Fibroblast of the conjunctiva (primary cell): ENCODE measurements at places on chromosomes 1 and 21.

GRCh38 chr21:27647921-27648320 is 681.0 kb upstream of the ADAMTS5 start:
- DNase-seq, result no peak

- DNase-seq, result no peak
Observed at GRCh38 chr1:170318736-170319135, 173.0 kb downstream of the NTMT2 start.

GRCh38 chr1:93221913-93222312 is 41.4 kb downstream of the CCDC18 start:
- no peak for DNase-seq

GRCh38 chr1:44613941-44614340 is 60.3 kb downstream of the TMEM53 start:
- no peak for DNase-seq

- no peak for DNase-seq
Observed at GRCh38 chr1:242240077-242240476, 241.2 kb upstream of the MAP1LC3C start.

- no peak for DNase-seq
Observed at GRCh38 chr21:45447821-45448220, 42.9 kb downstream of the COL18A1 start.

- no peak for DNase-seq
Observed at GRCh38 chr1:175322109-175322508, 129.5 kb upstream of the KIAA0040 start.

- DNase-seq, result no peak
Observed at GRCh38 chr1:57017200-57017599, 51.4 kb upstream of the C8B start.

GRCh38 chr1:96472471-96472870 is 249.1 kb upstream of the PTBP2 start:
- DNase-seq, result no peak

DNA sequence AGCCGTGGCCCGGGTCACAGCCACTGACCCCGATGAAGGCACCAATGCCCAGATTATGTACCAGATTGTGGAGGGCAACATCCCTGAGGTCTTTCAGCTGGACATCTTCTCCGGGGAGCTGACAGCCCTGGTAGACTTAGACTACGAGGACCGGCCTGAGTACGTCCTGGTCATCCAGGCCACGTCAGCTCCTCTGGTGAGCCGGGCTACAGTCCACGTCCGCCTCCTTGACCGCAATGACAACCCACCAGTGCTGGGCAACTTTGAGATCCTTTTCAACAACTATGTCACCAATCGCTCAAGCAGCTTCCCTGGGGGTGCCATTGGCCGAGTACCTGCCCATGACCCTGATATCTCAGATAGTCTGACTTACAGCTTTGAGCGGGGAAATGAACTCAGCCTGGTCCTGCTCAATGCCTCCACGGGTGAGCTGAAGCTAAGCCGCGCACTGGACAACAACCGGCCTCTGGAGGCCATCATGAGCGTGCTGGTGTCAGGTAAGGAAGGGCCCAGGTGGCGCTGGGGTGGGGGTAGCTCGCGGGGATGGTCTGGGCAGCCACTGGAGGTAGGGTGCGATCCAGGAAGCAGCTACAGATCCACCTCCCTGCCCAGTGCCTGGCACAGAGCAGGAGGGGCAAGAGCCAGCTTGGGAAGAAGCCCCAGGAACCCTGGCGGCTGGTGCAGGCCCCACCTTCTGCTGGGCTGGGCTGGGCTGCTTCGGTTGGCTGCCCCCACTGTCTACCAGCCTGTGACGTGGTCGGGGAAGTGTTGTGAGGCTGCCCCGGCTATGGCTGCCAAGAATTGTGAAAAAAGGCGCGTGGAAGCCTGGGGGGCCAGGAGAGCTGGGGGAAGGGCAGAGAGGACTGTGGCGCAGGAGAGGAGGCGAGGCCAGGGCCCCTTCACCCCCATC is 3.8 kb downstream of the CELSR2 start:
- no peak for DNase-seq

DNA sequence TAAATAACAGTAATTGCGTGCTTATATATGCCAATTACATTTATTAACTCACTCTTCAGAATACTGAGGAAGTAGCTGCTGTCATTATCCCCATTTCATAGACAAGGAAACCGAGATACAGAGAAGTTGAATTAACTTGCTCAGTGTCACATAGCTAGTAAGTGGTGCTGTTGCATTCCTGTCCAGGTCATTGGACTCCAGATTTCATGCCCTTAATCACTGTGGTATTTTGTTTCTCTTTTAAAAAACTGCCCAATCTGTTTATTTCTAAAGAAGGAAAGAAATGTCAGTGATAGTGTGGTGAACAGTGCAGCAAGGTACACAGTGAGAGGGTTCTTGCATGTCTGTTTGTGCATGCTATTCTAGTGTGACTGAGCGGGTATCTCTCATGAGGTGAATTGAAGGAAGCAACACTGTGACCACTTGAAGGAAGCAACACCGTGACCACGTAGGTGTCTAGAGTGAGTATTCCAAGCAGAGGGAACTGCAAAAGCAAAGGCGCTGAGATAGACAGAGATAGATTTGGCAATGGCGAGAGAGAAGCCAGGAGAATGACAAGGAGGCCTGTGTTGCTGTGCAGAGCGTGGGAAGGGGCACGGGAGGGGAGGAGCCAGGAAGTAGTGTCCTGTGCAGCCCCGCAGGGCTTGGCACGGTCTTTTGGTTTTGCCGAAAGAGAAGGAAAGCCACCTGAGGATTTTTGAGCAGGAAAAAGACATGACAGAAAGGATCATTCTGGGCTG is 95.9 kb downstream of the CAMTA1 start:
- no peak for DNase-seq

DNA sequence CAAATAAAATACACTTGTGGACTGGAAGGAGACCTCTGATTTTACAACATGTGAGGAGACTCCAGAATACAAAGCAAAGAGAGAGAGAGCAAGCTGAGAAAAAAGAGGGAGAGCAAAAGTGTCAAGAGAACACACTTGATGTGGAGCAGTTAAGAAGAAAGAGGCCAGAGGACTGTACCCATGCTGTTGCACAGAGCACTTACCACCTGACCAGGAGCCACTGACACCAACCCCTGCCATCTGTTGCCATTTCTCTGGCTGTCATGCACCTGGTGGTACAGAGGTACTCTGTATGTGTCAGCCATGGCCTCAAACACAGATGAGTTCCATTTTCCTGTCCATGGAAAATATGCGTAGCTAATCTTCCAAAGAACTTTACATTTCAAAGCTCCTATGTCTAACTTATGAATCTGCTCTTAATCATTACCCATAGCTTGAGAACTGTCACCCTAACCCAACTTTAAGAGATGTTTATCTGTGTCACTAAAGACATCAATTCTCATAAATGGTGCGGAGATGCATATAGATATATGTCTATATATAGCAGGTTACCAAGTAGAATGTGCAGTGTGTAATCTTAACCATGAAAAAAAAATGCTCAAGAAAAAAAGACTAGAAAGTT is 32.8 kb upstream of the ABCD3 start:
- no peak for DNase-seq

DNA sequence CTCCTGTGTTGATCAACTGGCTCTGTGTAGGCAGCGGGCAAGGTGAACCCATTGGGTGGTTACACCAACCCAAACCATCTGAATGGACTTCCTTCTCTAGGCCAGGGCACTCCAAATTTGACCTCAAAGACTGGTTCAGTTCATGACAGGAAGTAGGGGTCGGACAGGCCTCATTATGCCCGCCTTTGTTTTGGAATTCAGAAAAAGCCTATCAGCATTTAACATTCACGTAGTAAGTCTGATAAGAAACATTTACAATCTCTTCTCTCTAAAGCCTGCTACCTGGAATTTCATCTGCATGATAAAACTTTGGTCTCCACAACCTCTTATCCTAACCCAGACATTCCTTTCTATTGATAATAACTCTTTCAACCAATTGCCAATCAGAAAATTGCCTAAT is 97.1 kb upstream of the ETV3 start:
- DNase-seq, result no peak

DNA sequence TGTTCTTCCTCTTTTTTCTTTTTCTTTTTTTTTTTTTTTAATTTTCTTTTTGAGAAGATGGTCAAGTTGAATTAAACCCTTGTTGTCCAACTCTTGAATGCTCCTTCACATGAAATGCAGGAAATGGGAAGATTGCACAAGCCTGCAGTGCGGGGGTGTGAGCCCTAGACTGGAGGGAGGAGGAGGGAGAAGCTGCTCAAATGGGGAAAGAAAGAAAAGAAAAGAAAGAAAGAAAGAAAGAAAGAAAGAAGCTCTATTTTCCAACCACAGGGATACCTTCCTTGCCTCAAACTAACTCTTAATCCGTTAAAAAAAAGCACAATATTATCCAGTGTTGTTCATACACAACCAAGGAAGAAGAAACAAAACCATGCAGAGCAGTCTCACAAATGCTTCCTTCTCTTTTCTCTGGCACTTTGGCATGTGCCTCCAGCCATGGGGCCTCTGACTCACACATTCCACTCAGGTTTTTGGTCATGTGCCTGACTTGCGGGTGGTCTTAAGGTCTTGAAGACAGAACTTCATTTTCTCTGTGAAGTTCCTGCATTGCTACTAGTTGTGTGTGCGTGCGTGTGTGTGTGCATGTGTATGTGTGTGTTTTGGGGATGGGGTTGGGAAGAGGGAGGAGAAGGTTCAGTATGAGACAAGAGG is 276.1 kb downstream of the RPS6KC1 start:
- DNase-seq, result peak; percentile 69

DNA sequence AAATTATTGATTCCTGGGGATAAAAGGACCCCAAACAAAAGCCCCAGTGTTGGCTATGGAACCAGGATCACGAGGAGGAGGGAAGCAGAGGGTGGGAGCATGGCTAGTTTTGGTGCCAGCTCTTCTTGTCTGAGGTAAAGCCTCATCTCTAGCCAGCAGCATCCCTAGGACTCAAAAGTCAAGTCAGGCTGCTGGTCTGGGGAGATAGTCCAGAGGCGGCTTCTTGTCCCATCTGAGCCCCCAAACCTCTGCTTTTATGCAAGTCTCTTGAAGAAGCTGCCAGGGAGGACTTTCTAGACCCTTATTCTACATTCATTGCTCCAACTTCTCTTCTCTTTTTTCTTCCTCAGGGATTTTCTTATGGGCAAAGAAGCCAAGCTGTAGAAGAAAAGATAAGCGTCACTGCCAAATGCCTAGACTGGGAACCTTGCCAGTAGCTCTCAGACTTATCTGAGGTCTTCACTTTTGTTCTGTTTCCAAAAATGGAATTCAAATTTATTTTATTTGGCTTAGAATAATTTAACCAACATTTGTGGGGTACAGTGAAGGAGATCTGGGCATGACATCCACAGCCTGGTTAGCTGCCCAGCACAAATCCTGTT is 6.9 kb upstream of the ANKRD35 start:
- no peak for DNase-seq

- no peak for DNase-seq
Observed at GRCh38 chr1:150283260-150283659, 906 bp downstream of the CIART start.

DNA sequence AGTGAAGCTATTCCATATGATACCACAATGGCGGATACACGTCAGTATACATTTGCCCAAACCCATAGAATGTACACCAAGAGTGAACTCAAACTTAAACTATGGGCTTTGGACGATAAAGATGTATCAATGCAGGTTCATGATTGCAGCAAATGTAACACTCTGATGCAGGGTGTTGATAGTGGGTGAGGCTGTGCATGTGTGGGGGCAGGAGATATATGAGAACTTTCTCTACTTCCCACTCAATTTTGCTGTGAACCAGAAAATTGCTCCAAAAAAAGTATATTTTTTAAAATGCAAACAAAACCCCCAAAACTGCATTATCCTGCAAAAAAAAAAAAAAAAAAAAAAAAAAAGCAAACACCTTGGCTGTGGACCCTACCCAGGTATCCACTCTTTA is 3.4 kb downstream of the ATP1A2 start:
- no peak for DNase-seq

GRCh38 chr1:7526867-7527732 is 244.0 kb upstream of the VAMP3 start:
- no peak for DNase-seq

- peak; percentile 32 for DNase-seq
Observed at GRCh38 chr1:51270751-51271150, 34.7 kb downstream of the RNF11 start.

GRCh38 chr1:215833941-215834729 is 267.0 kb downstream of the KCTD3 start:
- no peak for DNase-seq

DNA sequence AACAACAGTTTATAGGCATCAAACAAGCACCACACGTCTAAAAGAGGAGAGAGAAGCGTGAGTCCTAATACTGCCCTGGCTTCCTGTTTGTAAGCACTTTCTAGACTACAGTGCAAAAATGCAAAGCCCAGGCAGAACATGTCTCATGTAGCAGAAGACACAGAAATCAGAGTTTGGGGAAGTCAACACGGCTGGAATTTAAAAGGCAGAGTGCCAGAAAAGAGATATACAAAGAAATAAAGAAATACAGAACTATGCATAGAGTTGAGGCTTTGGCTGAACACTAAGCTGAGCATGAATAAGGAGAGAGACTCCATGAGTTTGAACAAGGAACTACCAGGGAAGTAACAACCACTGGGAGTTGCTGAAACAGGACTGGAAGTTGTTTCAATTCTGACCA is 566.6 kb upstream of the NR5A2 start:
- no peak for DNase-seq

DNA sequence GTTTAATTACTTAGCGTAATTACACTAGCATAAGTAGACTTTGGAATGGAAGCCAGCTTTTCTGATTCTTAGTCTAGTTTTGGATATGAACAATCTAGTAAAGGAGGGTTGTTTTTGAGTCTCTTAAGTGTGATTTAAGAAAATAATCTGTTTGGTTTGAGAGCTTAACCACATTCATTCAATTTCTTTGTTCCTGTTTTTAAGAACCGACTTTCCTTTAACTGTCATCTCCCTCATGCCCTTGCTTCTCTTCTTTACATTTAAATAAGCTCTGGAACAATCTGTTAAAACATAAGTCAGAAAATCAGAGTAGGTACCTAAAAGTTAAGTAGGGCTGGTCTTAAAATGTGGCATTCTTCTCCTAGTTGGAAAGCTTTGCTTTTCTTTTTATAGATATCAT is 27.7 kb downstream of the CDC42 start:
- no peak for DNase-seq

DNA sequence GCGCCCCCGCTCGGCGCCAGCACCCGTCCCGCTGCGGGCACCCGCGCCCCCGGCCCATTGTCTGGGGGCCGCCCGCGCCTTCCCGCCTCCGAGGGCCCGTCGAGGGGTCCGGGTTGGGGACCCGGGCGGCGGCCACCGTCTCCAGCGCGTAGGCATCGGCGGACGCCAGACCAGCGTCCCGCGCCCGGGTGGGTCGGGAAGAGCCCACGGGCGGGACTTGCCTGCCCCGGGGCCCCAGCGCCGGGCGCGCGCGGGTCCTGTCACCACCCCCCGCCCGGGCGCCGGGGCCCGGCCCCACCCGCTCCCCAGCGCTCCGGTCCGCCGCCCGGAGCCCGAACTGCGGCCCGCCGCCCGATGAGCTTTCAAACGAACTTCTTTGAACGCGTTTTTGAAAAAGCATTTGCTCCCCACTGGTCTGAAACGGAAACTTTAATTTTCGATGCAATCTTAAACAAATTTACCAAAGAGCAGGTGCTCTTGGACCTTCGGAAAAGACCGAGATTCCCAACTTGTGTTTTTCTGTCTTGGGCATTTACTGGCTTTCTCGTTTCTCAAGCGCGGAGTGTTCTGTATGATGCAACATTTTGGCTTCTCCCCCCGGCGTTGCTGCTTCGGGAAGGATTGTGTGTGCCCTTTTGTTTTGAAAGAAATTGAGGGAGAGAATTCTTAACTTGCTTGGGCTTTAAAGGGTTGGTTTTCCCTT is 615 bp downstream of the CLIC4 start:
- no peak for DNase-seq

- no peak for DNase-seq
Observed at GRCh38 chr21:41418393-41418792, 7.6 kb upstream of the MX1 start.
